Stimulated activated CD4-positive, alpha-beta T cell treated with anti-CD3 and anti-CD28 coated beads, Interleukin-12 subunit alpha, Interleukin-12 subunit beta, amount 100 ng/mL, for 48 hours (primary cell): ENCODE measurements at places on chromosomes 16 and 17.

- DNase-seq: no peak
These were observed 13.5 kb downstream of the SUPT6H start for GRCh38 chr17:28675490-28675889.

DNA sequence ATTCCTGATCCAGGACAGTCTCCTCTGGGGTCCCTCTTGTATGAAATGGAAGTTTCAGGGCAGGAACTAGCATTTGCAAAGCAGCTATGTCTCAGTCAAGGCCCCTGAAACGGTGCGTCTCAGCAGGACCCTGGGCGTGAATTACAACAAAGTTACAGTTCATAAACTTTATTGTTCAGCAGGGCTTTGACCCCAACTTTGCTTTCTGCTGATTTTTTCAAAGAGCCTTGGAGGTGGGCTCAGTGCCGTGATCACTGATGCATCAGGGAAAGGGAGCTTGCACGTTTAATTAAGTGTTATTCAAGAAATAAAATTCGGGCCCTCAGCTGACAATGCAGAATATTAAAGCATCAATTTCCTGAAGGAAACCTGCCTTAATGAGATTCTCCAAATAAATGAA, 260.1 kb upstream of the C16orf82 start:
- no peak for DNase-seq

- no peak for DNase-seq
These were observed 2.3 kb downstream of the METRNL start for GRCh38 chr17:83081684-83082201.

DNA sequence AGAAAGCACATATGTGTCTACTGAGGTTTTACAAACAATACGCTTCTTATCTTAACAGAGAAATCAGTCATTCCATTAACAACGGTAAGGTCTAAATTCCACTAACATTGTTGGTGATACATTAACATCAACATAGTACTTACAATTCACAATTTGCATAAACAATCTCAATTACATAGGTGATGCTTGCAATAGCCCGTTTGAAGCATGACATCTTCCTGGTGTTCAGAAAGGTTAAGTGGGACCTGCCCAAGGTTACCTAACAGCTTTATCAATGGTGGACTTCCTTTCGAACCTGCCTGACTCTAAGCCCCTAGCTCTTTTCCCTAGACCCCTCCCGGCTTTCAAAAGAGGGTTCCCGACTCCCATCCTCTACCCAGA, 699 bp downstream of the FAM222B start:
- DNase-seq: no peak

GRCh38 chr16:81143921-81144471, 47.8 kb upstream of the GCSH start:
- DNase-seq: no peak

DNA sequence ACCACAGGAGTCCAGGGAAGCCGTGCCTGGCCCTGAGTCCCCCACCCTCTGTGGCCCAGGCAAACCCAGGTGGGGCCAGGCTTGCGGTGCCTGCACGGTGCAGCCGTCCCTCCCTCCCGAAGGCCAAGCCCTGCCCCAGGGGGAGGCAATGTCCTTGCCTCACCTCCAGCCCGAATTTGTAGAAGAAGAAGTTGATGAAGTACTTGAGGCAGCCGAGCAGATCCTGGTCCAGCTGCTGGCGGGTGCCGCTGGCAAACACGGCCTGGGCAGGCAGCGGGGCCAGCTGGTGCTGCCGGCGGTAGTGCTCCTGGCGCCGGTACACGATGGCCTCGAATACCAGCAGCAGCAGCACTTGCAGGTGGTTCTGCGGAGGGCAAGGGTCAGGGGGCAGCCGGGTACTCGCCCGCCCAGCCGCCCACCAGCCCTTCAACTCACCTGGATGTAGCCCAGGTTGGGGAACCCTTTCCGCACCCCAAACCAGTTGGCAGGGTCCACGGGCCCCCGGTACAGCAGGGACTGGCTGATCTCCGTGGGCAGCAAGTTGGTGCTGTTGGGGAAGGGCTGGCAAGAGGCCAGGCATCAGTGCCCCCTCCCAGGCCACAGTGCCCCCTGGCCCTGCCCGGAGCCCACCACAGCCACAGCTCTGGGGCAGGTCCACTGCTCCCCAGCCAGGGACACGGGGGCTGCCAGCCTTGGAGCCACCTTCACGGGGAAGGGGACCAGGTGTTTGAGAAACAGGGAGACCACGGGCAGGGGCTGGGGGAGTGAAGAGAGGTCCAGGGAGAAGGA, 26.1 kb downstream of the CTU2 start:
- DNase-seq: no peak

- DNase-seq: peak; percentile 87
These were observed 717 bp downstream of the UBE2Z start for GRCh38 chr17:48908853-48909394.

GRCh38 chr17:80961541-80962330, 29.9 kb upstream of the CHMP6 start:
- DNase-seq: no peak

DNA sequence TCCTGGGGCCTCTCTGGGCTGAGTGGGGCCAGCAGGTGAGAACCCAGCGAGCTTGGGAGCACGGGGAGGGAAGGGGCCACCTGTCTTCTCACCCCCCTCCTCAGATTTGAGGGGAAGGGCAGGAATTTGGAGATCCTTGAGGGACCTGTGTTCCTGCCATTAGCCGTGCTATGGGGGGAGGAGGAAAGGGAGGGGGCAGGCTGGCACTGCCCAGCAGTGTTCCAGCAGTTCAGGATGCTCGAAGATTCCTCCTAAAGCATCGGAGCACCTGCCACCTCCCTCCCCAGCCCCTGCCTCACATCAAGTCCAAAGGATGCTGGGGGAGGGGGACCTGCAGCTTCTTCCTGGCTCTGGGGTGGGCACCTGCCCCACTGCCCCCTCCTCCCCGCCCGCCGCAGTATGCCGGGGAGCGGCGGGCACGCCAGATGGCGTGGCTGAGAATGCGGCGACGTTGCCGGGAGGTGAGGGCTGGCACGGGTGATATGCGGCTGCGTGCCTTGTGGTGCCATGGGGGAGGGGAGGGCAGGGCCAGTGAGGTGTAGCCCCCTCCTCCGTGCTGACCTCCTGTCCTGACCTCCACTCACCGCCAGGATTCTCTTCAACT, 4.7 kb upstream of the NEUROD2 start:
- DNase-seq: no peak

DNA sequence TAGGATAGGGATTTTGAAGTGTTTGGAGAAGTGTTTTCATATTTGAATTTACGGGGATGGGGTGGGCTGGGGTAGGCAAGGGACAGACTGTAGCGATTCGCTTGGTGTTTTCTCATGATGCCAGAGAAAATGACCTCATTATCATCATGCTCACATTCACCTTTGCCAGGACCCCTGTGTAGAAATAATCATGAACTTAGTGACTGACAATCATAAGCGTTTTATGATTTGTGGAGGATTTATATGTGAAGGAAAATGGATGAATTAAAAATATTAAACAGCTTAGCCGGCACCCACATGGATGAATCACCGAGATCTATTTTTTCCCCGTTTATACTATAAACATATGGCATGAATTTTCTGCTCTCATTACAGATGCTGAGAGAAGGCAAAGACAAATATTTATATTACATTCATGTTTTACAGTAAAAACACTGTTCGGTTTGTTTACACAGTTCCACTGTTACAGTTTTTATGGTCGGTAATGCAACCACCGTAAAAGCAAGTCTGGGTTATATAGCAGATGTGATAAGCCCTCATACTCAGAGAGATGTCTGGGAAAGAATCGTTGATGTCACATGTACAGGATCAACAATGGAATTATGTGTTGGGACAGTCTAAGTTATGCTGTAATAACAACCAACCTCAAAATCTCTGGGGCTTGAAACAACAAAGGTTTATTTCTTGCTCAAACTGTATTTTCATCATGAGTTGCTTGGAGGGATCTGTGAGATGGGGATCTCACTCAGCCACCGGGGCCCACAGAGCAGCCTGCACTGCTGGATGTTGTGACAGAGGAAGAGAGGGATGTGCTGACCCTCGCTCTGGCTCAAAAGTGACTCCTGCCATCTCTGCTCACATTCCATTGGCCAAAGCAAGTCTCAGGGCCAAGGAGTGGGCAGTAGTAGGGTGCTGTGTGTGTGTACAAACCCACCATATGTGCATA, 85.1 kb downstream of the WWOX start:
- no peak for DNase-seq

DNA sequence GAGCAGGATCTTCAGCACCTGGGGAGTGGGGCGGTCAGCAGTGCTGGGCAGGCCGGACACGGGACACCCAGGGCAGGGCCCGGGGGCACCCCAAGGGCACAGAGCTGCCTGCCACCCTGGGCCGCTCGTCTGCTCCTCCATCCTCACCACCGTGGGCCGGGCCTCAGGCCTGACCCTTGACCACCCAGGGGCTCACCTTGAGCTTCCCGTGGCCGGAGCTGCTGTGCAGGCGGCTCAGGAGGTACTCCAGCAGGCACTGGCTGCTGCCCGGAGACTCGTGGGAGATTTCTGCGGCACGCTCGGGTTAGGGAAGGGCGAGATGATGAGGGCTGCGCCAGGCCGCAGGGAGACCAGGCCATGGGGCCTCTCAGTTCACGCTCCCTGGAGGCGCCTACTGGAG, 2.1 kb downstream of the TEPSIN start:
- DNase-seq: no peak

- DNase-seq: peak; percentile 18
These were observed 9.5 kb upstream of the TCF25 start for GRCh38 chr16:89863741-89864526.

DNA sequence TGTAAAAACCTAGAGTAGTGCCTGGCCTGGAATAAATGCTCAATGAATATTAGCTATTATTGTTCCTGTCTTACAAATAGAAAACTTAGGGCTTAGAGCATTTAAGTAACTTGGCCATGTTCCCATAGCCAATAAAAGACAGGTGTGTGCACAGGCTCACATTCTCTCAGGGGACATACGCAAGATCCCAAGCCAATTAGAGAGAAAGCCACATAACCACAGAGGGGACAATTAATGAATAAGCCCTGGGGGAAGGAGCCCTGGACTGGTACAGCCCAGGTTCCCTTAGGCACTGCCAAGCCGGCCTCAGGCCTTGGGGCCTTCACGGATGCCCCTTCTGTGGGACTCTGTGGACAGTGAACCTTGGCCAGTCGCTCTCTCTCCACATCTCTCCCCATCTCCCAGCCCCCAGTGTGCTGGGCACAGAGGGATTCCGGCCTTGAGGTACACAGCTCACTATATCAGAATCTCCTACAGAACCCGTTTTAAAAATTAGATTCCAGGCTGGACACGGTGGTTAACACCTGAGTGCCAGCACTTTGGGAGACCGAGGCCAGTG, 27.3 kb upstream of the ABCC12 start:
- DNase-seq: no peak

- DNase-seq: no peak
These were observed 174.2 kb downstream of the STX8 start for GRCh38 chr17:9401434-9401833.

DNA sequence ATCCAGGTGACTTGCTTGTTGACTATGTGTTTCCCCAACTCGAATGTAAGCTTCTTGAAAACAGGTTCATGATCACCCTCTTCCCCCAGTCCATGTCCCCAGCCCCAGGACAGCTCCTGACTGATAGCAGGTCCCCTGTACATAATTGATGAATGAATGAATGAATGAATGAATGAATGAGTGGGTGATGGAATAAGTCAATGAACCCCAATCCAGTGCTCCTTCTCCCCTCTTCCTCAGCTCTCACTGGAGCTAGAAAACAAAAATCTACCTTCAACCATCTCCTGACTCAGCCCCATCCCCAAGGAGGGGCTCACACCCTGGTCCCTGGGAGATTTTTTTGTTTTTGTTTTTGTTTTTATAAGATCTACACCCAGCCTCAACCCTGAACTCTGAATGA, 16.2 kb upstream of the TVP23A start:
- DNase-seq: no peak

DNA sequence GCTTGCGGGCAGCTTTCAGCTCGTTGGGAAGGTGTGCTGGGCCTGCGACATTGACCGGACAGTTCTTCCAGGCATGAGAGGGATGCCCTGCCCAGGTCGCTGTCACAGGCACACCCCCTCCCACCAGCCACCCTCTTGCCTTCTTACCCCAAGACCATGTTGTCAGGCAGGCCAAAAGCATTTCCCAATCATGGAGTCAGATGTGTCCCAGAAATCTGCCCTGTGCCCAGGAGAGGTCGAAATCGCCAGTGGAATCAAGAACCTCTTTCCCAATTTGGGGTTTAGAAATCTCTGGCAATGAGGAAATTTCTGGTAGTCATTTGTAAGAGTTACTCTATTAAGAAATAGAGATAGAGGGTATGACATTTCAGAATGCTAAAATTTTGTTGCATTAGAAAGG, 177.1 kb downstream of the RAB11FIP4 start:
- no peak for DNase-seq

DNA sequence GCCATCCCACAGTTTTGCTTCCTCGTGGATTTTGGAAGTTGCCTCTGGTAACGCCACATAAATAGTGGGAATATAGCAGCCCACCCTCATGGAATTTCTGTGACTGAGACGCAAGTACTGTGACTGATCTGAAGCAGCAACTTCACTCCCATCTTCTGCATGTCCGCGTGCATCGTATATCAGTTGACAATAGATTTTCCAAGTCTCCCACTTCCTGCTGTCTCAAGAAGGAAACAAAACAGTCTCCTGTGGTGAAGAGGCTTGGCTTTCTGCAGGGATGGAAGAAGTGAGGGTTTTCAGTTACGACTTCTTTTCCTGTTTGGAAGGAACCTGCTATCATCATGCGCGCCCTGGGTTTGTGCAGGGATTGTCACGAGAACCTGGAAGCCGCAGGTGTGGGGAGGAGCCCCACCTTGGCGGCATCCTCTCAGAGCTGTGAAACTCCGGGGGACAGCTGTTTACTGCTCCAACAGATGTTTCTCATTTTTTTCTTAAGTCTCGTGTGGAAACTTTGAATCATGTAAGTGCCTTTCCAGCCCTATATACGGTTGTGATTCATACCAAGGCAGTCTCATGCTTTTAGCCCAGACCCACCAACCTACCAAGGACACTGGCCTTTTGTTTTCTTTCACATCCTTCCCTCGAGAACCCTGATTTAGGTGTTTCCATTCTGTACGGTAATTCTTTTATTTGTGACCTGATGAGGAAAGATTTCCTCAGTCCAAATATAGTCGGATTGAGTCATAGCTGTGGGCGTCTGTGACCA, 57.5 kb downstream of the WIPI1 start:
- peak; percentile 32 for DNase-seq

DNA sequence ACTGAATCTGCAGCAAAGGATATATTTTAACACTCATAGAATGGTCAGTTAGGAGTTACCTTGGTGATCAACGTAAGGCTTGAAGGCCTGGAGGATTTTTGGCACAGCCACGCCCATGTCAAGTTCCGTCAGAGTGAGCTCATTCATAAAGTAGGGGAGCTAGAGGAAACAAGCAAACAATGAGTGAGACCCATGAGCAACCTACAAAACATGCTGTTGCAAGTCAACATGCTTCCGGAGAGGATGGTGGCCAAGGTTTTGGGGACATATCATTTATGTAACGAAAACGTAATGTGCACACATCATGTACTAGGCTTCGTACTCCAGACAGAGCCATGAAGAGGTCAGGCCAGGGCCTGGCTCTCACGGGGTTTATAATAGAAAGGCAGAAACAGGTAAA, 41.1 kb upstream of the ERN1 start:
- DNase-seq: no peak

- DNase-seq: no peak
These were observed 73.2 kb upstream of the C16orf82 start for GRCh38 chr16:26993511-26993910.
